AG20443 (cell line): ENCODE measurements at places on chromosomes 5 and 9.

DNA sequence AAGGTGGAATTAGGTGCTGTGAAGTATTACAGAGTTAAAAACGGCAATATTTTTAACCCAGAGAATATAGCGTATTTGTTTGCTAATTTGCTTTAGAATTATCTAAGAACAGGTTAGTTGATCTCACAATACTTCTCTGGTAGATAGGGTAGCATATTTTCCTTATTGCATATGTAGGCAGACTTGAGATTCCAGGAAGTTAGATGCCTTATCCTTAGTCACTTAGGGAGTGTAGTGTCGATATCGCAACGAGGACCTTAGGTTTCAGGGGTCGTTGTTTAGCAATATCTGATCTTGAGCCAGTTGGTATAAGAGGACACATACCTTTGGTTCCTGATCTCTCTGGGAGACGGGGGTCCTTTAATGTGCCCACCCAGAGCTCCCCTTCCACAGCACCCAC is 28.5 kb upstream of the IL6ST start:
- DNase-seq = no peak

DNA sequence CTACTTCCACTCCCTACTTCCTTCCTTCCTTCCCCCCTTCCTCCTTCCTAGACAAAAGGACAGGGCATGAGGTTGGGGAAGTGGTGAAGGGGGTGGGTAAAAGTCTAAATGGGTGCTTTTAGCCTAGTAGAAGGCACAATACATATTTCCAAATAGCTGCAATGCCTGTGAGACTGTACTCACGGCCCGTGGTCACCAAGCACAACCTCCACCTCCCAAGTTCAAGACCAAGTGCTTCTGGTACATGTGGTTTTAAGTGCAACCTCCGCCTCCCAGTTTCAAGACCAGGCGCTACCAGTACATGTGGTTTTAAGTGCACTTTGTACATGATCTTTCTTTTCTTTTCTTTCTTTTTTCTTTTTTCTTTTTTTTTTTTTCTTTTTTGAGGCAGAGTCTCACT is 14.5 kb upstream of the NTNG2 start:
- DNase-seq = no peak

GRCh38 chr9:91177661-91178280 is 183.9 kb downstream of the AUH start:
- DNase-seq = no peak

GRCh38 chr5:10808347-10809226 is 47.6 kb upstream of the DAP start:
- no peak for DNase-seq

- no peak for DNase-seq
These were observed 46.3 kb downstream of the UBE2QL1 start for GRCh38 chr5:6494939-6495338.

DNA sequence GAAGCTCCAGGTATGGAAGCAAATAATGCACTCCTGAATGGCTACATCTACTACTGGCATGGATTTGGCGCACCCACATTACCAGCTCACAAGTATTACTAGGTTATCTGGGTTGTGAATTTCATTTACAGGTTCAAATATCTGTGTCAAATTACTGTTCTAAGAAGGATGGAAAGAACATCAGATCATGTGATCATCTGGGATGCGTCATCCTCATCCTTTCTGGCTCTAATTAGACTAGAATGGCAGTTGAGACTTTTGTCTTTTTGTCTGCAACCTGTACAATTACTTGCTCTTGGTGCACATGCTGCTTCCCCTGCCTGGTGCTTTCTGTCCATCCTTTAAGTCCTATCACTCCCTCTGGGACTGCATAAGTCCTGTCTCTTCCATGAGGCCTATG is 64.1 kb downstream of the PJA2 start:
- peak; percentile 16 for DNase-seq

GRCh38 chr5:112159435-112159834 is 259.6 kb downstream of the EPB41L4A start:
- no peak for DNase-seq

GRCh38 chr5:132334812-132335211 is 34.7 kb upstream of the SLC22A5 start:
- DNase-seq = no peak

- no peak for DNase-seq
These were observed 448 bp upstream of the ZNF782 start for GRCh38 chr9:96854651-96855273.

GRCh38 chr5:134570886-134571285 is 45.4 kb downstream of the JADE2 start:
- no peak for DNase-seq

- DNase-seq = no peak
These were observed 11.4 kb upstream of the MATR3 start for GRCh38 chr5:139282197-139282557.

DNA sequence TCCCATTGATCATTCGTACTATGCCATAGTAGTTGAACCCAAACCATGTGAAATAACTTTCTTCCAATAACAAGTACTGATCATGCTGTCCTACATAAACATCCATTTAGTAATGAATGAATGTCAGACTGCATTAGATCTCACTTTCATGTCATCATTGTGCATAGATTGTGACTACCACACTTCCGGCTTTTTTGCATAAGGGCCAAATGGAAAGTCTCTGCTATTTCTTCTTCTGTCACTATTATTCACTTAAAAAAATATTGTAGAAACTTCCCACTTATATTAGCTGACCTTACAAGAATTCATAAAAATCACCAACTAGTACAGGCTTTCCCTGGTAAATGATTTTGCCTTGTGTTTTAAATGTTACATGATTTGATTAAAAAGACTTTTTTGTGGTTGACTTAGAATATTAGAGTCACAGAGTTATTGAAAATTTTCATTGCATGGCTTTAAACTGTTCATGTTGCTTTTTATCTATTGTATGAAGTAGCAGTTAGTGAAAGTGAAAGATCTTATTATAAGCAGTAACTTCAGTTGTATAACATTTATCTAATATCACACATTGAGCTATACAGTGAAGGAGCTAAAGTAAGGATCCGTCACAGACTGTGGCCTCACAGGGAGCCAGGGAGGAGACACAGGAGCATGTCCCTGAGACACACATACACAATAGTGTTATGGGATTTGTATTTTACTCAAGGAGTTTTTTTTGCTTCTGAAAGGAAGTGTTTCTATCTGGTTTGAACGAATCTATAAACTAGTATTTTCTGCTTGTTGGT is 33.9 kb downstream of the LMNB1 start:
- DNase-seq = no peak
